ENCODE measurements at places on chromosomes 4 and X.

DNA sequence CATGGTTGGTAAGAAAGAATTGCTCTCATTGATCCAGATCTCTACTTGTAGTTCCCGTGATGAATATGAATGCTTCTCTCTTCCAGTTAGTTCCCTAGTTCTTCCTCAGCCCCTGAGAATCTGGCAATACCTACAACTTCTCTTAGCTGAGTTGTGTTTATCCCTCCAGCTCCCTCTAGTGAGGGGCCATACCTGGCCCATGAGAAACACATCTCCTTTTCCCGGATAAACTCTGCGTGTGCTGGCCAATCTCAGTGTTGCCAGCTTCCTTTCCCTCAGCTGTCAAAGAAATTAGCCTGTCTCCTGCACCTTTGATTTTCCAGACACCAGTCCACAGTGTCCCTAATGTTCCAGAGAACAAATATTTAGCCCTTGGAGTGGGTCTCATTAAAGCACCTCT is 5.7 kb downstream of the CBLL2 start:
- no peak for DNase-seq

GRCh38 chr4:165630671-165631070 is 242.4 kb upstream of the TLL1 start:
- no peak for DNase-seq

- no peak for DNase-seq
These were observed 78.8 kb downstream of the PDGFC start for GRCh38 chr4:156892805-156893204.

DNA sequence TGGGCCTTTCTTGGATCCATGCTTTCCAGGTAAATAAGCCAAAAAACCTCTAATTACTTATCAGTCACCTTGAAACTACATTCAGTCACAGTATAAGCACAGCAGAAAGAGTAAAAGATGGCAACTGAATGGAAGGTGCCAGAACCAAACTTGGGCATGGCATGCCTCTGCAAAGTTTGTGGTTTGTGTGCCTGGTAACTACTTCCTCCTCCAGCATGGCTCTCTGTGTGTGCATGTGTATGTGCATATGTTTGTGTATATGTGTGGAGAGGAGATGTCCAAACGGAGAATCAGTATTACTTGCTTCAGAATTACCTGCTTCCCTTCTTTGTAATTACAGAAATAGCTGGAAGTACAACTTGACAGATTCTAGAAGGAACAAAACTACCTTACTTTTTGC is 67.5 kb downstream of the AGTR2 start:
- DNase-seq = no peak

DNA sequence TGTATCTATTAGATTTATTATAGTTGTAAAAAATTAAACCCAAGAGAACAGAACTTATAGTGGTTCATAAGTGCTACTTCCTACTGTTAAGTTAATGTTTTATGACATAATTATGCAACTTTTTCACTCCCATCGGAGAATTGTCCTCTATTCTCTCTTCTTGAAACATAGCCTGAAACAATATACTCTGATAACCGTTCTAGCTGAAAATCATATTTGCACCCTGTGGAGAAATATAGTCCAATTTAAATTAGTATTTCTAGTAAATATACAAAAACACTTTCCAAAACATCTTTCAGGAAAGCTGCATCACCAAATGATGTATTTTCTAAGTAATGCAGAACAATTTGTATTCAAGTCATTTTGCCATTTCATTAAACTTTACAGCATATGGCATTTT is 586.4 kb downstream of the PRR32 start:
- DNase-seq = no peak
